T-cell (primary cell): ENCODE measurements at places on chromosomes 3 and 15.

DNA sequence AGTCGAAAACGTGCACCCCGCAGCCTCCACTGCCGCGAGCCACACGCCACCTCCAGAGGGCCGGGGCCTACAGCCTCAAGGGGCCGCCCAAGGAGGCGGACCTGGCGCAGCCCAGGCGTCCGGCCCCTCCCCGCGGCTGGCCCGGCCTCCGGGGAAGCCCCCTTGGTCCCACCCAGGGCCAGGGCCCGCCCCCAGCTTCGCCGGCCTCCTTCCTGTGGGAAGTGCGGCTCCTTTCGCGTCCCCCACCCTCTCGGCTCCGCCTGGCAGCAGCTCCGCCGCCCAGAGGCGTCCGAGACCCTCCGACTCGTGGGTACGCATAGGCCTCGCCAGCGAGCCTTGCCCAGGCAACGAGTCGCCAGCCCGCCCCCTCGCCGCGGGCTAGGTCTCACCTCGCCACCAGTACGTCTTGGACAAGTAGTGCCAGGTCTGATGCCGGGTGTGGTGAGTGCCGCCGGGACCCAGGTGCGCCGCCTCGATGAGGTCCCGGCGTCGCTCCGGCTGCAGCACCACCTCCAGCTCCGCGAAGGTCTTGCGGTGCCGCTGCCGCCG lies 642 bp downstream of the ZBTB11 start:
- peaks cover 3% of the 10 kb centered on the region for H3K36me3 ChIP-seq
- H3K4me1 ChIP-seq, result peaks cover 28% of the 10 kb centered on the region
- DNase-seq, result peak; percentile 94
- no peaks in the 10 kb centered on the region for H3K27me3 ChIP-seq
- H3K4me3 ChIP-seq, result peak overlapping the region; percentile 89

DNA sequence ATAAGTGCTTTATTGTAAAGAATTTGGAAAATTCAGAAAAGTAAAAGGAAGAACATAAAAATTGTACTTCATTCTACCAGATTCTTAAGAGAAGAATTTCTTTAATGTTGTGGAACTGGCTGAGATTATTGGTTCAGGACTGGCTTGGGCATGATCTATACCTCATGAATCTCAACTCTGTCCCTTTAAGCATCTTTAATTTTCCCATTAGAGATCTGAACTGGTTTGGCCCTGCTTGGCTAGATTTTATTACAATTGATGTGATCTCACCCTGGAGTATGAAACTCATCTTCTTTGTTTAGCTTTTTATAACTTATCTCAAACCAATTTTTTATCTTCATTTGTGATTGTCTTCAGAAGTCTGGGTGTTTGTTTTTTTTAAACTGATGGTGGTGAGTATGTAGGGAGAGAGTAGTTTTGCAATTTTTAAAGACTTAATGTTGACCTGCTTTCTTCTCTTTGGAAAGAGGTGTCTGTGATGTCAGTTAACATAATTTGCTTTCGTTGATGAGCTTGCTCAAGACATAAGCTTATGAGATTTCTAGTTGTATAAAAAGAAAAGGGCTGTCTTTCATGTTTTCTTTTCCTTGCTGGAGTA lies 61.9 kb downstream of the ZNF609 start:
- H3K27ac ChIP-seq, result no peak overlapping the region
- no peak overlapping the region for H3K4me3 ChIP-seq
- no peaks in the 10 kb centered on the region for H3K27me3 ChIP-seq
- no peak for DNase-seq
- H3K36me3 ChIP-seq, result no peaks in the 10 kb centered on the region

DNA sequence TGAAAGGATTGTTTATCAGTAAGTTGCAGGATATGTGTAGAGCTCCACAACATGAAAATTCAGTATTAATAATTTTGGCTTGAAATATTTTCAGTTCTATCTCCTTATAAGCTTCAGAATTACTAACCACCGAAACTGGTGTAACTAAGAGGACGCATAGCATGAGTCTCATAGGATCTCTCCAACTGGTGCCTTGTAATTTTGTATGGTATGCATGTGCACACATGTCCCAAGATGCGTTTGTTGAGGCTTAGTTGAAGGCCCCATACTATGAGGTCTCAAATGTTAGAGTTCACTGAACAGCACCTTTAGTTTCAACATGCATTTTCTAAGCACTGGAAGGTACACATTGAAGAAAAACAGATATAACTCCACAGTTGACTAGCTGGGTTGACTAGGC lies 195.4 kb downstream of the TP63 start:
- no peaks in the 10 kb centered on the region for H3K27me3 ChIP-seq
- H3K36me3 ChIP-seq, result no peaks in the 10 kb centered on the region
- H3K4me1 ChIP-seq, result no peaks in the 10 kb centered on the region
- no peak overlapping the region for H3K27ac ChIP-seq
- no peak overlapping the region for H3K4me3 ChIP-seq
- DNase-seq, result no peak

- no peaks in the 10 kb centered on the region for H3K4me1 ChIP-seq
- H3K36me3 ChIP-seq, result no peaks in the 10 kb centered on the region
- H3K27ac ChIP-seq, result no peak overlapping the region
- H3K27me3 ChIP-seq, result no peaks in the 10 kb centered on the region
These were observed 72.9 kb upstream of the ATP2C1 start for GRCh38 chr3:130820976-130821375.

GRCh38 chr3:41237907-41238306 lies 38.6 kb downstream of the CTNNB1 start:
- no peak overlapping the region for H3K4me3 ChIP-seq
- no peaks in the 10 kb centered on the region for H3K4me1 ChIP-seq
- DNase-seq, result no peak
- no peak overlapping the region for H3K27ac ChIP-seq
